CD4-positive, CD25-positive, alpha-beta regulatory T cell (primary cell): ENCODE measurements at places on chromosomes 2 and 18.

DNA sequence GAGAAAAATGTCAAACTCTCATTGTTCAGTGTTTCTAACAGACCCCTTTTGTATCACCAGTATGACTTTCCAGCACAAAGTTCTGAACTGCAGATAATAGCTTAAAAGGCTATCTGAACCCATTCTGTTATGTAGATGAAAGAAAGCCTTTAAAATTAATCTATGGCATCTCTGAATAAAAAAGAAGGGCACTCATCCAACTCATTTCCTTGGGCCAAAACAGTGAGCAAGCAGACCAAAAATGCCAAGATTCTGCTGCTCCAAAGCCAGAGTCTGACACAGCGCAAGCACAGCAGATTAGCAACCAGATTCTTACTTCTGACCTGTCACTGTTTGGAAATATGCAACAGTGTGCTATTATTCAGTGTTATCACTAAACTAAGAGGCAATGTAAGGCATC lies 22.6 kb upstream of the ITGA6 start:
- DNase-seq, result no peak

GRCh38 chr2:217733461-217733860 lies 269.3 kb downstream of the TNS1 start:
- no peak for DNase-seq

GRCh38 chr18:27771571-27771970 lies 405.4 kb downstream of the CDH2 start:
- no peak for DNase-seq

DNA sequence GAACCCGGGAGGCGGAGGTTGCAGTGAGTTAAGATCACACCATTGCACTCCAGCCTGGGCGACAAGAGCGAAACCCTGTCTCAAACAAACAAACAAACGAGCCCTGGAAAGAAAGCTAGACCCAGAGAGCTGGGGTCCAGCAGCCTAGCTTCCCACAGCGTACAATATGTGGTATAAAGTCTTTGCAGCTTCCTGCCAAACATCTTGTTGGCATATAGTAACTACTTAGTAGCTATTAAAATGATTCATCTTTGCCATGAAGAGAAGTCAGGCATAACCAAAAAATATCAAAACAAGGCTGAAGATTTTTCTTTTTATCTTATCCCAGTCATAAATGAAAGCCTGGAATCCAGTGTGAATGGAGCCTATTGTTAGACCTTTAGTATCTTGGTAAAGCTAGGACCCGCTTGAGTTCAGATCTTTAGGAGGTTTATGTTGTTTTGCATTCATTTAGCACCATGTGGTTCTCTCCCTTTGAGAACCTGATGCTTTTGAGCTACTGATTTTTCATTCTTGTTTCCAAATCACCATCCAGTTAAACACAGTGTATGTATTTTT lies 139.7 kb upstream of the NOSTRIN start:
- DNase-seq, result no peak

DNA sequence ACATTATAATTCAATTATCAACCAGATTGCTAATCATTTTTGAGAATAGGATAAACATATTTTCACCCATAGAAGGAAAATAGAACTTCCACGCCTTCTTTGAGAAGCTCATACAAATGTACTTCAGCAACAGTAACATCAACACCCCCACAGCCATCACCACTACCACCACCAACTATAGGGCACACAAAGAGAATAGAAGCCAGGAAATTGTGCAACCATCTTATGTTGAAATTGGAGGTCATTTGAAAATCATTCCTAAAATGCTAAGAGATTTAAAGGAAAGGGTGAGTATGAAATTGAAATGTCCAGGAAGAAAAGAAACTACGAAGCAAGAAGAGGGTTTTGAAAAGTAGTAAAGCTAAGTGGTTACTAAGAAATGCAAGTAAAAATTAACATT lies 563.4 kb downstream of the ZNF804A start:
- no peak for DNase-seq

DNA sequence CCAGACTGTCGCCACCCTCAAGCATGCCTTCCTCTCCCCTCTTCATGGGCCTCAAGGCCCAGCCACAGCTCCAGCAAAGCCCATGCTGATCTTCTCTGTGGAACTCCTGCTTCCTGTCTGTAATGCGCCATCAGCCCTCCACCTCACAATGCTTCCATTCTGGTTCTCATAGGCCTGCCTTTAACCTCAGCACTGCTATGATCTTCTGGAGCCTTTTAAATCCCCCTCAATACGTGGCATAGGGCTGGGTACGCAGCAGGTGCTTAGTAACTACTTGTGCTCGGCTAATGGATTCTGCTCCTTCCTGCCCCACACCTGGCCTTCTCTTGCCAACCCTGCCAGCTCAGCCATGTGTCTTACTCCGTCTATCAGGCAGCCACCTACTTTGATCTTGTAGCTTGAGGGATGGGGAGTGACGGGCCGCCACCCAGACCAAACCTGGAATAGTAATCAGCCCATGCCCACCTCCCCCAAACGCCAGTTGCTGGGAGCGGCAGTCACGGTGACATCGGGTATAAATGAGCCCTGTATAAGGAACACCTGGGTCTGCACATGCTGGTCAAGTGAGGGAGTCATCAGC lies 106.7 kb upstream of the MCFD2 start:
- DNase-seq, result no peak
